ENCODE measurements at places on chromosomes 7 and 10.

GRCh38 chr7:36787933-36788378 lies 63.7 kb upstream of the AOAH start:
- DNase-seq, result no peak

DNA sequence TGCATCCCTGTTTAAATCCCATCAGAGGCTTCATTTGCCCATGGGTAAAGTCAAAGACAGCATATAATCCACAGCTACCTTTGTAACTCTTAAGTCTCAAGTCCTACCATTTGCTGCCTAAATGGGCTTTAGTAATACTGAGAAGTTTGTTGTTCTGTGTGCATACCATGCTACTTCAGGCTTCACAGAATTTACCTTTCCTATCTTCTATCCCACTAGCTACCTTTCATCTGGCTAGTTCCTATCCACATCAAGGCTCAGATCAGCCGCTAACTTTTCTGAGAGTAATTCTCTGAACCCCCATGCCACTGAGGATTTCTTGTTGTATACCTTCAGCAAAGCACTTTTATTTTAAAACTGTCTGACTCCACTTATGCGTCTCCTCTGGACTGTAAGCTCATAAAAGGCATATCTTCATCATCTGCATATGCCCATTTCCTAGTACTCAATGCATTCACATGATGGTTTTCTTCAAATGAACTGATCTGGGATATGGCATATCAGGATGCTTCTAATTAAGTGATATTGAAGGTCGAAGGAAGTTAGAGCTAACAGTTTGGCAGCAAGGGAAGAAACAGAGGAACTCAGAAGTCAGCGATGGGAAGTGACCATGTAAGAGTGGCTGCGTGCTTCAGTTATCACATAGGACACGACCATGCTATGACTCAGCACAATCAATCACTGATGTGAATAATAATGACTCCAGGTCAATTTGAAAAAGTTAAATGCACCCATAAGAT lies 283.9 kb upstream of the DKK1 start:
- peak; percentile 10 for DNase-seq

DNA sequence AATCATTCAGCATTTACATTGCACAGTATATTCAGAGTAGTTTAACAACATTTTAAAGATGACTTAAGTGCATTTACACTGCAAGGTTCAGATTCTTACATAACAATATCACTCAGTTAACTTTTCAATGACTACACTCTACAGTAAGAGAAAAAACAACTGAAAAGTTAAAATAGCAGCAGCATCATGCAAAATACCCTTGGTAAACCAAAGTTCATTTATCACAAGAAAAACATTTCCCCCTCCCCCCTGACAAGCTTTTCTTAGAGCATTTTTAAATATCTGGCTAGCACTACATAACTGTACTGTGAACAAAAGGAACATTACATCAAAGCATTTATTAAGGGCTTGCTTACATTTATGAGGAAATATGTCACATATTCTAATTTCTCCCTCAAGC lies 179.5 kb upstream of the HGF start:
- DNase-seq, result no peak

GRCh38 chr7:32891800-32892520 lies 400 bp upstream of the KBTBD2 start:
- DNase-seq, result peak; percentile 97

DNA sequence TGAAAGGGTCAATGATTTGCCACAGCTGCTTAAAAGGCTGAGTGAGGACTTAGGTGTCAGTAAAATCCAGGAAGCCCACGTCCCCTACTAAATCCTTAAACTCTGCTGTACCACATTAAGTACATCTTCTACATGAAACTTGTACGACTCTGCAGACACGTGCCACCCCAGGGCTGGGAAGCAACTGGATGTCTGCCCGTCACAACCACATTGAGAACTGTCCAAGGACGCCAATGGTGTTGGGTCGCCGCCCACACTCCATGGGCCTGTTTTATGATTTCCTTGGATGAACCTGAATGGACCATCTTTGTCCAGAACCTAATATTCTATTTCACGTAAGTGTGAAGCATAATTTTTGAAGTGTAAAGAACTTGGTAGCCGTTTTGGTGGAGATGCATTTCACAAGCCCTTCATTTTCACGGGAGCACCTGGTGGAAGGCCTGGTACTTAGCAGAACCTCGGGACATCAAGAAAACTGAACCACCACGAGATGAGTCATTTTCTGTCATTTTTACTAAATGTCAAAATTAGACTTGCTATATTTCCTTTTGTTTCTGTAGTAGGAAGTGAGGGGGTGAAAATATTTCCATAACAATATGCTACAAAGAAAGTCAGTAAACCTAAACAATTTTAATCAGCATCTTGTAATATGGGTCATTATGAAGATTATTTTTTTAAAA lies 134.9 kb downstream of the SFMBT2 start:
- DNase-seq, result no peak

GRCh38 chr7:71484380-71484779 lies 352.4 kb downstream of the GALNT17 start:
- DNase-seq, result no peak

All from A172 (cell line).